Immature natural killer cell (primary cell): ENCODE measurements at places on chromosomes 6 and 20. TPM values are rescaled to one million over a fixed set of nuclear protein-coding genes. Genes with fewer than 3 reads are reported as not detected.

GRCh38 chr6:22622351-22622750, 53.0 kb downstream of the HDGFL1 start:
- no peak for DNase-seq
- H3K27ac ChIP-seq: no peak overlapping the region
- no peaks in the 10 kb centered on the region for H3K27me3 ChIP-seq
- no peak overlapping the region for H3K4me3 ChIP-seq

GRCh38 chr20:23230766-23231385, 119.7 kb upstream of the NXT1 start:
- H3K4me3 ChIP-seq: no peak overlapping the region
- H3K27ac ChIP-seq: no peak overlapping the region
- no peaks in the 10 kb centered on the region for H3K4me1 ChIP-seq
- DNase-seq: no peak

DNA sequence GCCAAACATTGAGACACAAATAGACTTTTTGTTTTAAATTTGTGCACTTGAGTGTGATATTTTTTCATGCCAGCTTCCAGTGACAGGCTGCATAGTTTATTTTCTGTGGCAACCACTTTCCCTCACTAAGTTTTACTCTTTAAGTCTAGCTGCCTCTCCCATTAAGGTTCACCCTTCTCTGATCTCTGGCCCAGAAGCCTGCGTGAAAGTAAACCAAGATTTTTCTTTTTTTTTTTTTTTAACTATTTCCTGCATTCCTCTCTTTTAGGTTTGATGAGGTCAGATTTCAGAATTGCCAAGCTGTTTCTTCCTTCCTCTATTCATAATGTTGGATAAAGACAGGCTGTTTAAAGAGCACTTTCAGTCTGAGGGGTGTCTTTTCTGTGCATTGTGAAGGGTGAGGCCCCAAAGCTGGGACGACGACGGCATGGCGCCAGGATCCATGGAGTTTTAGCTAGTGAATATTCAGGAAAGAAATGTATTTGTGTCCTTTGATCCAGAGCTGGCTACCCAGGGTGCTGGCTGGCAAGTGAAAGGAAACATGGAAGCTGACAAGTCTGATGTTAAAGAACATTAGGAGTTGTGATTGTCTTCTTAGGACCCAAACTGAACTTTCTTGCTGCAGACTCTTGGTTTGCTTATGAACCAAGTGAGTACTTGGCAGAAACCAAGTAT, 50.7 kb downstream of the DOK5 start:
- H3K4me1 ChIP-seq: no peaks in the 10 kb centered on the region
- H3K4me3 ChIP-seq: no peak overlapping the region
- H3K27me3 ChIP-seq: peaks cover 2% of the 10 kb centered on the region

Gene ULBP3
- 0.50 TPM for polyA plus RNA-seq

GRCh38 chr6:138497286-138497685, 2.0 kb downstream of the NHSL1 start:
- no peak for DNase-seq
- H3K36me3 ChIP-seq: no peaks in the 10 kb centered on the region
- no peak overlapping the region for H3K4me3 ChIP-seq
- no peak overlapping the region for H3K27ac ChIP-seq
- peaks cover 14% of the 10 kb centered on the region for H3K27me3 ChIP-seq

- H3K4me3 ChIP-seq: no peak overlapping the region
- no peak for DNase-seq
- peaks cover 26% of the 10 kb centered on the region for H3K4me1 ChIP-seq
- H3K36me3 ChIP-seq: peaks cover 10% of the 10 kb centered on the region
- H3K27ac ChIP-seq: no peak overlapping the region
Measured at GRCh38 chr6:169579407-169580111, 122.3 kb downstream of the WDR27 start.

Gene COL21A1
- not detected for polyA plus RNA-seq

- peak overlapping the region; percentile 44 for H3K27ac ChIP-seq
- H3K4me1 ChIP-seq: peaks cover 97% of the 10 kb centered on the region
- no peaks in the 10 kb centered on the region for H3K36me3 ChIP-seq
- no peak overlapping the region for H3K4me3 ChIP-seq
- no peak for DNase-seq
Measured at GRCh38 chr20:49691818-49692568, 21.7 kb downstream of the B4GALT5 start.

DNA sequence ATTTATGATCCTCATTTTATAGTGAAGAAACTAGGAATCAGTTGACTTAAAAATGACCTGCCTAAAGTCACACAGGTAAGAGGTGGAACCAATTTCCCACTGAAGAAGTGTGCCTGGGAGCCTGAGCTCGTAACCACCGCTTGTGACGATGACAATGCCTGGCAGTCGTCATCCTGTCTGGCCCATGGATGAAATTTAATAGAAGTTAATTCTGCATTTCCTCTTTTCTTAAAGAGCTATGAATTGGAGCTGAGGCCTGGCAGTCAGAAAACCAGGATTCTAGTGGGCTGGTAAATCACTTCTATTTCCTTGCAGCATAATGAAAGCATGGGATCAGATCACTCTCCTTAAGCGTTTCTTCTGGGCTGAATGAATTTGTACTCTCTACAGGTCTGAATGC, 200.0 kb upstream of the SGK1 start:
- H3K36me3 ChIP-seq: no peaks in the 10 kb centered on the region
- no peaks in the 10 kb centered on the region for H3K27me3 ChIP-seq
- H3K4me3 ChIP-seq: no peak overlapping the region
- DNase-seq: no peak

GRCh38 chr6:109097661-109098060, 2.4 kb downstream of the CEP57L1 start:
- H3K27ac ChIP-seq: no peak overlapping the region
- H3K4me3 ChIP-seq: no peak overlapping the region
- no peak for DNase-seq

- H3K4me3 ChIP-seq: no peak overlapping the region
- H3K27me3 ChIP-seq: peaks cover 3% of the 10 kb centered on the region
- no peak for DNase-seq
- H3K27ac ChIP-seq: no peak overlapping the region
Measured at GRCh38 chr20:15675061-15675514, 898.2 kb downstream of the KIF16B start.

GRCh38 chr6:111842271-111842822, 30.9 kb downstream of the FYN start:
- peaks cover 4% of the 10 kb centered on the region for H3K36me3 ChIP-seq
- H3K4me3 ChIP-seq: no peak overlapping the region
- no peaks in the 10 kb centered on the region for H3K4me1 ChIP-seq
- no peak for DNase-seq
- no peak overlapping the region for H3K27ac ChIP-seq

Gene FRK
- not detected for polyA plus RNA-seq

Gene DEFB132
- not detected for polyA plus RNA-seq

DNA sequence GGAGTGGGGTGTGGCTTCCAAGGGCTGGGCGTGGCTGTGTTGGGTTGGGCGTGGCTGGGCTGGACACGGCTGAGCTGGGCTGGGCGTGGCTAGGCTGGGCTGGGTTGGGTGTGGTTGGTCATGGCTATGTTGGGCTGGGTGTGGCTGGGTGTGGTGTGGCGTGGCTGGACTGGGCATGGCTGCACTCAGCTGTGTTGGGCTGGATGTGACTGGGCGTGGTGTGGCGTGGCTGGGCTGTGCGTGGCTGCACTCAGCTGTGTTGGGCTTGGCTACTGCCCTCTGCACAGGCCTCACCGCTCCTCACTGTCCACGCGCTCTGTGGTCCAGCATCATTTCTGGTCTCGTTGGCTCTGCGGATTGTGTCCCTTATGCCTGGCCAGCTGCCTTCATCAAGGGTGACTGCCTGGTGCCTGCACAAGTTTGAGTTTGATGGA, 43.5 kb upstream of the SLCO4A1 start:
- H3K27ac ChIP-seq: no peak overlapping the region
- no peaks in the 10 kb centered on the region for H3K36me3 ChIP-seq
- no peak overlapping the region for H3K4me3 ChIP-seq
- H3K4me1 ChIP-seq: peaks cover 31% of the 10 kb centered on the region

DNA sequence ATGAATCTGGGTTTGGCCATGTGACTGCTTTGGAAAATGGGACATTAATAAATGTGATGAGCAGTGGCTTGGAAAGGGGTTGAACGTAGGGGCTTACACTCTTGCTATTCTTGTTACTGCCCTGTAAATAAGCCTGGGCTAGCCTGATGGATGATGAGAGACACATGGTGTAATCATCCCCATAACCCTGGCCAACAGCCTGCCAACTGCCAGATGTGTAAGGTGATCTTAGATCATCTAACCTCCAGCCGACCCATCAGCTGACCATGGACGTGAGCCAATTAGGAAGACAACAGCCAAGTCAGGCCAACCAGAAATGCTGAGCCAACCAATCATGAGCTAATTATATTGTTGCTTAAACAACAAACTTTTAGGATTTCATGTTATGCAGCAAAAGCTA, 25.2 kb downstream of the FBXO30 start:
- H3K4me3 ChIP-seq: no peak overlapping the region
- no peak for DNase-seq
- no peaks in the 10 kb centered on the region for H3K4me1 ChIP-seq
- H3K27me3 ChIP-seq: no peaks in the 10 kb centered on the region
- peaks cover 17% of the 10 kb centered on the region for H3K36me3 ChIP-seq

- no peaks in the 10 kb centered on the region for H3K4me1 ChIP-seq
- H3K27me3 ChIP-seq: no peaks in the 10 kb centered on the region
- no peak overlapping the region for H3K27ac ChIP-seq
- no peak for DNase-seq
Measured at GRCh38 chr6:134667111-134667510, 282.8 kb downstream of the ALDH8A1 start.

DNA sequence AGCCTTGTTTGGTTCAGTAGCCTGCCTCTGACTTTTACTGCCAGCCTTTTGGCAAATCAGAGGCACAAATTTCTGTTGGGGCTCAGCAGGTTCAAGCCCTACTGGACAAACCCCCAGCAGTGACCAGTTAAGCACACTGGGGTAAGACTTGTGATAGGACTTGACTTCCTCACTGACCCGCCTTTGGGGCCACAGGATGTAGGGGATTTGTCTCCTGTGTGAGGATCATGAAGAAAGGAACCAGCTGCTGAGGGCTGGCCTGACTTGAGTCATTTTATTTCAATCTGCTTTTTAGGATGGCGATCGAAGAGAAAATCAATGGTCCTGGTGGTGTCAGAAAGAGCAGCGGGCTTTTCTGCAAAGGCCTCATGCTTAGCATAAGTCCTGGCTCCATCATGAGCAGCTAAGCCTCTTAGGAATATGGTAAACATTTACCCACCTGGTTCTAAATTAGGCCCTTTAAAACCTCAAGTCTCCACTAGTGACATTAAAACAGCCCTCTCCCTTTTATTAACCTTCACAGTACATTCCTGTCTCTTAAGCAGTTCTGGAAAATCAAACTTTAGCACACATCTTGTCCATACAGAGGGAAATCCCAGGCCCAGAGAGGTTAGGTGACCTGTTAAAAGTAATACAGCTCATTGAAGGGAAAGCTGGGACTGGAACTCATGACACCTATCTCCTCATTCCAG, 16.6 kb downstream of the CHMP4B start:
- no peak overlapping the region for H3K4me3 ChIP-seq
- H3K4me1 ChIP-seq: peaks cover 84% of the 10 kb centered on the region
- H3K27ac ChIP-seq: no peak overlapping the region
- H3K36me3 ChIP-seq: no peaks in the 10 kb centered on the region
- H3K27me3 ChIP-seq: peaks cover 2% of the 10 kb centered on the region

Gene ENPP4
- 27.0 TPM for polyA plus RNA-seq

Gene RHAG
- polyA plus RNA-seq: not detected

DNA sequence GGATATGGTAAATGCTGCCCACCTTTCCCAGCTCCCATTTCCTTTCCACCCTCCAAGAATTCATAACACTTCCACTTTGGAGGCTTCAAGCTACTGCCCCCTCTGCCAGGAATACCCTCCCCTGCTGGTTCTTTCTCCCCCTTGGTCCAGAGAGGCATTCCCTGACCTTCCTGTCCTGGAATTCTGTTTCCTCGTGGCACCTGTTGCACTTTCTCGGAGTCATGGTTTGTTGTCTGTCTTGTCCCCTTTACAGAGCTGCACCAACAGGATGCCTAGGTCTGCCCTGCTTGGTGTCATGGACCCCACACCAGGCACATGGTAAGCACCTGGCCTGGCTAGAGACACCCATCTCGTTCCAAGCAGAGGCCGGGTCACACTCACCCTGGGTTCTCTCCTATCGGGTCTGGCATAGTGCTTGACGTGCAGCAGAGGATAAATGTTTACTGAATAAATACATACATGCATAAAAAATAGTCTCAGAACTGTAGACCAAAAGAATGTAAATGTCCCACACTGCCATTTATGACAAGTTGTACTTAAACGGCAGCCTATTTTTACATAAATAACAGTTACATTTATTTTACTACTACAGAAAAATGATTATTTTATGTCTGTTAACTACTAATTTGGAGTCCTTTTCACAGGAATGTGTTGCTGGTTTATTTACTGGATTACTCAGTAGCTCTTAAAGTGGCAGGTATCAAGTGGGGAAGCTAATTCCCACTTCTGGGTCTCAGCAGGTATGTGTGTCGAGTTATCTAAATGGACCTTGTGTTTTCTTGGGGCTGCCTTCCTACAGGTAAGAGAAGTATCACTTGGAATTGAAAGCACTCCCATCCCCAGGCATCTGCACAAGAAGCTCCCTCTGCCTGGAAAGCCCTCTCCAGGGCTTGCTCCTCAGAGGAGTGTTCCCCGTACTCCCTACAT, 69.3 kb downstream of the KIF13A start:
- peaks cover 7% of the 10 kb centered on the region for H3K4me1 ChIP-seq
- no peaks in the 10 kb centered on the region for H3K27me3 ChIP-seq
- no peak for DNase-seq
- H3K4me3 ChIP-seq: no peak overlapping the region

Gene NMBR
- polyA plus RNA-seq: not detected

DNA sequence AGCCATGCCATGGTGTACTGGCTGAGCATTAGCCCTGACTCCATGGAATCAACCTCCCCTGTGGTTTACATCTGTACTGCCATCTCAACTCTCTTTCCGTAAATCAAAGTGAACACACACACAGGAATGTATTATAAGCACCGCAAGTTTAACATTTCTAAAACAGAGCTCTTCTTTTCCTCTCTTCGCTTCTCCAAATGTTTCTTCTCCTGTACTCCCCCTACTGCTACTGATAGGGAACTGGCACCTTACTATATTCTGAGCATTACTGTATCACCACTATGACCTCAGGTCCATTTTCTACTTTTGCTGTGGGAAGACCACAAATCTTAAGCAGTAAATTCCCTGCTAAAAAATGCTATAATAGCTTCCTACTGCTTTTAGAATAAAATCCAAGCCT, 101.2 kb downstream of the NUS1 start:
- H3K36me3 ChIP-seq: no peaks in the 10 kb centered on the region
- DNase-seq: no peak
- peaks cover 2% of the 10 kb centered on the region for H3K27me3 ChIP-seq
- no peak overlapping the region for H3K27ac ChIP-seq
- no peak overlapping the region for H3K4me3 ChIP-seq
